ENCODE measurements at places on chromosomes 4 and X. TPM values are rescaled to one million over a fixed set of nuclear protein-coding genes. Genes with fewer than 3 reads are reported as not detected.

The CFP gene
- 0.11 TPM for total RNA-seq

The RNF128 gene
- total RNA-seq, result 2.8 TPM

The PLAC8 gene
- 1.6 TPM for total RNA-seq

The NAP1L2 gene
- 1.6 TPM for total RNA-seq

The HSFX1 gene
- total RNA-seq, result 0.25 TPM

The PLK4 gene
- 34.7 TPM for total RNA-seq

The CXCL10 gene
- total RNA-seq, result 0.28 TPM

The C4orf50 gene
- not detected for total RNA-seq

The BTK gene
- total RNA-seq, result 0.07 TPM

The MAGEB1 gene
- not detected for total RNA-seq

The PPARGC1A gene
- total RNA-seq, result not detected

The TMSB15C gene
- total RNA-seq, result 1.8 TPM

The MND1 gene
- total RNA-seq, result 10.8 TPM

The ADH1B gene
- not detected for total RNA-seq

The GYPA gene
- not detected for total RNA-seq

The PF4V1 gene
- total RNA-seq, result not detected

The HHIP gene
- total RNA-seq, result 0.53 TPM

The MBTPS2 gene
- 9.3 TPM for total RNA-seq

The SHISA3 gene
- not detected for total RNA-seq

The RPA4 gene
- 0.44 TPM for total RNA-seq

The CORIN gene
- 0.04 TPM for total RNA-seq

The FAT4 gene
- total RNA-seq, result 1.4 TPM

The L1CAM gene
- 47.6 TPM for total RNA-seq

The JCHAIN gene
- not detected for total RNA-seq

The GAGE1 gene
- not detected for total RNA-seq

The MCF2 gene
- 0.31 TPM for total RNA-seq

The GPAT3 gene
- 0.85 TPM for total RNA-seq

The COL4A6 gene
- total RNA-seq, result 25.2 TPM

The RIPPLY1 gene
- not detected for total RNA-seq

The SPANXA1 gene
- not detected for total RNA-seq

The SCARB2 gene
- total RNA-seq, result 70.4 TPM

The NWD2 gene
- not detected for total RNA-seq

Measured in foreskin keratinocyte (primary cell).